Activated CD8-positive, alpha-beta T cell treated with anti-CD3 and anti-CD28 coated beads for 36 hours (primary cell): ENCODE measurements at places on chromosomes 3 and 15. TPM values are rescaled to one million over a fixed set of nuclear protein-coding genes. Genes with fewer than 3 reads are reported as not detected.
A peak's percentile ranks its signal among the peaks of the same experiment; 100 is the strongest.

GRCh38 chr15:64856429-64857145, 14.9 kb downstream of the PLEKHO2 start:
- H3K27me3 ChIP-seq: no peaks in the 10 kb centered on the region
- H3K4me3 ChIP-seq: no peak overlapping the region
- DNase-seq: no peak
- peaks cover 30% of the 10 kb centered on the region for H3K4me1 ChIP-seq
- peak overlapping the region; percentile 69 for H3K27ac ChIP-seq

DNA sequence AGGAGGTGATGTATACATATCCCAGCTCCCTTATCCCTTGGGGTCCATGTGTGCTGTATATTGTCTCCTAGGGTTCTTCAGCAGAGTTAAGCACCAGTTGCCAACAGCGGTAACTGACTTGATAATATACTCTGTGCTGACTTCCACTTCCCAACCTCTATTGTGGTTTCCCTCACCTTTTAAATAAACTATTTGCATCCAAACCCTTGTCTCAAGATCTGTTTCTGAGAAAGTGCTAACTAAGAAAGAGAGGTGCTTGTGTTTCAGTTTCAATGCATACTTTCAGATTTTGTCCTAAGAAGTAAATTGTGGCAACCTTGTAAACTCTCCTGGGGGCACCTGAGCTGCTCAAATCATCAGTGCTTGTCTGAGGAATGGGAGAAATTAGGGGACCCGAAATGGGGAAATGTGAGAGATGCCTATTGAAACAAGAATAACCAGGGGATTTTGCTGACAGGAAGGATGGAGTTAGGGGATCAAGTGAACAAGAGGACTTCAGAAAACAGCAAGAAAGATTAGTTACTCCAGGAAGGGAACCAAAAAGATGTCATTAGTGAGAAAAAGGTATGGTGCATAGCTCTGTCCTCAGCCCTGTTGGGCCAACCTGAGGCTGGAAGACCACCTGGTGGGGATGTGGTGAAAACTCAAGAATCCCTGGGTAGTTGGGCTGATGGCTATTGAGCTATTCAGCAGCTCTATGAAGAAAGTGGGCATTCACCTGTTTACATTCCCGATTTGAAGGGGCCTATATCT, 50.9 kb upstream of the MRPL3 start:
- H3K4me3 ChIP-seq: no peak overlapping the region
- peaks cover 17% of the 10 kb centered on the region for H3K27me3 ChIP-seq
- peaks cover 3% of the 10 kb centered on the region for H3K4me1 ChIP-seq
- DNase-seq: no peak
- H3K36me3 ChIP-seq: no peaks in the 10 kb centered on the region
- no peak overlapping the region for H3K27ac ChIP-seq

DNA sequence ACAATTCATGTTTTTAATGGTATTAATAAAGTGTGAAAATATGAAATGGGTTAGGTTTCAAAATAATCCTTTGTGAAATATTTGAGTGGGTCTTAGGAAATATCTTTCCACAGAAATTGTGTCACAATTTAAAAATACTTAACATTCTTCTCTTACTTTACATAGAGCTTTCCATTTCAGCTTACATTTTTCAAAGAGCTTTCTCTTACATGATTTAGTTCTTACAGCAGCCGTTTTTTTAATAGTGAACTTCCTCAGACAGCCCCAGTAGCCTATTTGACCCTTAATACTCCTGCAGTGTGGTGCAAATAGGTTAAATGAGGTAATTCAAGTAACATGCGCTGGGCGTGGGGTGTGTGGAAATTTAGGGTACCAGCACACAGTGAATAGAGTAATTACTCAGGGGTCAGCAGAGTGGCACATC, 21.8 kb downstream of the P2RY12 start:
- peaks cover 4% of the 10 kb centered on the region for H3K27me3 ChIP-seq
- H3K36me3 ChIP-seq: no peaks in the 10 kb centered on the region
- no peak for DNase-seq
- H3K4me1 ChIP-seq: no peaks in the 10 kb centered on the region

DNA sequence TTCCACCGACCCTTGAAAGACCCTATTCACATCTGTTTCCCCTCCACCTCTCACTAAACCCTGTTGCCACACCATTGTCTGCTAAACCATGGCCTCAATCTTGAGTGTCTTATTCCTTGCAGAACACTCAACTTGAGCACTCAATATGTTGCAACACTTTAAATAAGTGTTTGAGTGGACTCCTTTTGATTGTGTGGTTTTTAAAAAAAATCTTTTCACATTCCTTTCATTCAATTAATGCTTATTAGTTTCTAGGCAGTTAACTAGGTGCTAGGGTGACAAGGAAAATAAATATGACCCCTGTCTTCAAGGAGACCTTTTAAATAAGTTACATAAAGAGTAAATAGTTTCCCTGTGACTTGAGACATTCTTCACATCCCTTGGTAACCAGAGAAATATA, 13.3 kb upstream of the HHLA2 start:
- no peak overlapping the region for H3K27ac ChIP-seq
- no peak for DNase-seq
- H3K36me3 ChIP-seq: peaks cover 19% of the 10 kb centered on the region
- H3K4me3 ChIP-seq: no peak overlapping the region
- H3K27me3 ChIP-seq: peaks cover 2% of the 10 kb centered on the region

DNA sequence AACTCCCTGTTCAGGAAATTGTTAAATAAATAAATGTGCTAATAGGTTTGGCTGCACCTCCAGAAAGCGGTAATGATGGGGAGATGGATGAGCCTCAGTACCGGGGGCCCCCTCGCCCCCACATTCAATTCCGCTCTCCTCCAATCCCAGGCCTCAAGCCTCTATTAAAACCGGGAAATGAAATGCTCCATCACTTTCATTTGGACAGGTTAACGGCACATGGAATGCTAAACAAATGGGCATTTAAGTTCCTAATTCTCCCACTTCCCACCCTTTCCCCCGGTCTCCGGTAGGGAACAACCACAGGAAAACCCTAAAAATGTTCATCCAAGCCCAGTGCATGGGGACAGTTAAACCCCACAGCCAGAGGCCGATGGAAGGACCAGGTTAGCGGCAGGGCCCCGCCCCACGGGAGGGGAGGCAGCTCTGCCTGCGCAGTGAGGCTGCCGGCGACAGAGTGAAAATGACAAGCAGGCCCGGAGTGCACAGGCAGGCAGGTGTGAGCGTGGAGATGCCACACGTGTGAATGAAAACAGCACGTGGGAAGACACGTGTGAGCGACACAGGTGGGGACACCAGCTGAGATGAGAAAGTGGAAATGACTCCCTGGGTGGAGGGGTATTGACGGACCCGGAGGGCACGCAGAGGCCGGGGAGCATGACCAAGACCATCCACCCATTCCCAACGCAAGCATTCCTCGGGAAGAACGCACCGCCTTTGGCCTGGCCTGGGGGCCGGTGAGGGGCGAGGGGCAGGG, 28.1 kb downstream of the RNU5B-1 start:
- no peak overlapping the region for H3K27ac ChIP-seq
- peaks cover 3% of the 10 kb centered on the region for H3K27me3 ChIP-seq
- H3K4me1 ChIP-seq: no peaks in the 10 kb centered on the region
- no peaks in the 10 kb centered on the region for H3K36me3 ChIP-seq
- DNase-seq: no peak

- no peak overlapping the region for H3K4me3 ChIP-seq
- H3K27ac ChIP-seq: no peak overlapping the region
- no peak for DNase-seq
- no peaks in the 10 kb centered on the region for H3K4me1 ChIP-seq
These were observed 17.4 kb upstream of the MFGE8 start for GRCh38 chr15:88930579-88930978.

Gene CMTM8
- total RNA-seq: 6.9 TPM
